ENCODE measurements at places on chromosomes 6 and 20. TPM values are rescaled to one million over a fixed set of nuclear protein-coding genes. Genes with fewer than 3 reads are reported as not detected.

The BTNL2 gene
- not detected for total RNA-seq

GRCh38 chr20:59577809-59578435 is 26.4 kb upstream of the PHACTR3 start:
- DNase-seq = no peak

The FLRT3 gene
- 0.18 TPM for total RNA-seq

DNA sequence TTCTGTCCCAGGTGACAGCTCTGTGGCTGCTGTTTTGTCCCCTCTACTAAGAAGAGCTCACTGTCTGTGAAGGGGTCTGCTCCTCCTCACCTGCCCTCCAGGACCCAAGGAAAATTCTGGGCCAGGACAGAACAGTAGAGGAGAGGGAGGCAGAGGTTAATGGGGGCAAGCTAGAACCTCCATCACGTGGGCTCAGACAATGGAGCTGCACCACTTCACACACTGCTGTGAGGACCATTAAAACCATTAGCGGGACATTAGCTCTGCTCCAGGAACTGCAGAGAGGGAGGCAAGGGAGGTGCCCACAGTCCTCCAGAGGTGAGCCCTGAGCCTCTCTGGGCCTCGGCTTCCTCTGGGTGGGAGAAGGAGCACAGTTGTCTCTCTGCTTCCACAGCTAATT is 78.4 kb downstream of the NOL4L start:
- no peak for DNase-seq

DNA sequence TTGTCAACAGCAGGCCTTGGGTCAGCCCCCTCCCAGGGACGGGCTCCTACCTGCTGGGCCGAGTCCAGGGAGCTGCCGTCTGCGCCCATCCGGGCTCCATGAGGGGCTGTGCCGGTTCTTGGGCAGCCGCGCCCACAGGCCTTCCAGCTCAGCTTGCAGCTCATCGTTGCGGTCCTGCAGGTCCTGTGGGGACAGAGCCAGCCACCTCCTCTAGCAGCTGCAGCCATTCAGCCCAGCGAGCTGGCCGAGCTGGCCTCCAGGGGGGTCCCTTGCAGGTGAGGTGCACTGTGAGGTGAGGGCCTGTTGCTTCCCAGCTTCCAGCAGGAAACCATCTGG is 74.4 kb downstream of the GINS1 start:
- DNase-seq = no peak

- DNase-seq = no peak
Observed at GRCh38 chr6:140029551-140029950, 655.1 kb upstream of the CITED2 start.
